Articular chondrocyte of knee joint (primary cell): ENCODE measurements at places on chromosomes 2 and 18. TPM values are rescaled to one million over a fixed set of nuclear protein-coding genes. Genes with fewer than 3 reads are reported as not detected.

The EMILIN1 gene
- total RNA-seq = 113 and 123 TPM in 2 replicates

The DSC2 gene
- 0.97 and 1.3 TPM in 2 replicates for total RNA-seq

The SCN9A gene
- total RNA-seq = under 0.01 TPM in 1 of 2 replicates, not detected in the other

The L3MBTL4 gene
- total RNA-seq = 1.7 and 2.9 TPM in 2 replicates

The IL1RL1 gene
- 0.39 and 0.65 TPM in 2 replicates for total RNA-seq

The GBX2 gene
- not detected in 2 replicates for total RNA-seq

The PTPN2 gene
- 47.1 and 61.5 TPM in 2 replicates for total RNA-seq

The CHCHD5 gene
- total RNA-seq = 10.3 and 11.2 TPM in 2 replicates

The MEP1B gene
- not detected in 2 replicates for total RNA-seq

The SPEG gene
- 18.6 and 28.7 TPM in 2 replicates for total RNA-seq

The OR6B2 gene
- not detected in 2 replicates for total RNA-seq

The ASXL2 gene
- total RNA-seq = 18.8 and 22.6 TPM in 2 replicates

The STEAP3 gene
- total RNA-seq = 29.0 and 38.8 TPM in 2 replicates

The SRSF7 gene
- 81.8 and 88.0 TPM in 2 replicates for total RNA-seq

The DTNA gene
- 1.8 and 3.4 TPM in 2 replicates for total RNA-seq

The SH3BP4 gene
- 44.9 and 53.8 TPM in 2 replicates for total RNA-seq

The SH2D6 gene
- total RNA-seq = 0.43 TPM in 1 of 2 replicates, not detected in the other

The NBEAL1 gene
- total RNA-seq = 56.4 and 77.3 TPM in 2 replicates

The LINC00305 gene
- not detected in 2 replicates for total RNA-seq

The USP14 gene
- total RNA-seq = 24.5 and 32.3 TPM in 2 replicates

The SLC16A14 gene
- 1.6 and 2.3 TPM in 2 replicates for total RNA-seq

The TRMT61B gene
- total RNA-seq = 16.1 and 16.9 TPM in 2 replicates
